ENCODE measurements at places on chromosomes 3 and 15. TPM values are rescaled to one million over a fixed set of nuclear protein-coding genes. Genes with fewer than 3 reads are reported as not detected.

The GMPS gene
- 62.3 TPM for polyA plus RNA-seq

The ZNF80 gene
- not detected for polyA plus RNA-seq

The SEMA3B gene
- 126 TPM for polyA plus RNA-seq

The ALDH1A3 gene
- polyA plus RNA-seq, result 2.1 TPM

The AHSG gene
- polyA plus RNA-seq, result 0.44 TPM

The REC114 gene
- polyA plus RNA-seq, result not detected

The SFMBT1 gene
- polyA plus RNA-seq, result 11.7 TPM

The WDR93 gene
- polyA plus RNA-seq, result 4.0 TPM

The ACKR4 gene
- 3.1 TPM for polyA plus RNA-seq

The TNNC1 gene
- polyA plus RNA-seq, result 7.0 TPM

The ECT2 gene
- 33.9 TPM for polyA plus RNA-seq

The CCR3 gene
- polyA plus RNA-seq, result 0.13 TPM

The CDHR4 gene
- polyA plus RNA-seq, result not detected

The WDR76 gene
- polyA plus RNA-seq, result 14.0 TPM

The FAM174B gene
- polyA plus RNA-seq, result 31.0 TPM

The MCF2L2 gene
- polyA plus RNA-seq, result 2.0 TPM

The LOXL1 gene
- 68.0 TPM for polyA plus RNA-seq

DNA sequence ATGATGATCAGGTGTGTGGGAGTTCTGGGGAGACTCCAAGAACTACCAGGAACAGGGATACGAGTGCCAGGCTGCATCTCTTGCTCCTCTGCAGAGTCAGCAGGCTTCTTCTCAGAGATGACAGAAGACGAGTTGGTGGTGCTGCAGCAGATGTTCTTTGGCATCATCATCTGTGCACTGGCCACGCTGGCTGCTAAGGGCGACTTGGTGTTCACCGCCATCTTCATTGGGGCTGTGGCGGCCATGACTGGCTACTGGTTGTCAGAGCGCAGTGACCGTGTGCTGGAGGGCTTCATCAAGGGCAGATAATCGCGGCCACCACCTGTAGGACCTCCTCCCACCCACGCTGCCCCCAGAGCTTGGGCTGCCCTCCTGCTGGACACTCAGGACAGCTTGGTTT lies 7.9 kb downstream of the PRRT3 start:
- no peak for DNase-seq

- peak; percentile 55 for DNase-seq
These were observed 38.4 kb upstream of the TRAK1 start for GRCh38 chr3:42052484-42053351.

DNA sequence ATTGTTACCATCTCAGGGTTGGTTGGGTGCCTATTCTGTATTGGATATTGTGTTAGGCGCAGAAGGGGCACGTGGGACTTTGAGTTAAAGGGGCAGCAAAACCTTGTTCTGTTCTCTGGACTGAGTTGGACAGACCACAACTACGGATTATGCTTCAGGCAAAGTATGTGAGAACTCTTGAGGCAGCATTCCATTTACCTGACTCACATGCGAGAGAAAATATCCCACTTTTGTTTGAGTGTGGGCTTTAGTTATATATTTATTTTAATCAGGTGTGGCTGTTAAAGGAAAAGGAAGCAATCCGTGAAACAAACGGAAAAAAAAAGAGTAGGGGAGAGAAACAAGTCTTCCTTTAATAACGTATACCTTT lies 627 bp upstream of the PLS1 start:
- DNase-seq, result peak; percentile 49

DNA sequence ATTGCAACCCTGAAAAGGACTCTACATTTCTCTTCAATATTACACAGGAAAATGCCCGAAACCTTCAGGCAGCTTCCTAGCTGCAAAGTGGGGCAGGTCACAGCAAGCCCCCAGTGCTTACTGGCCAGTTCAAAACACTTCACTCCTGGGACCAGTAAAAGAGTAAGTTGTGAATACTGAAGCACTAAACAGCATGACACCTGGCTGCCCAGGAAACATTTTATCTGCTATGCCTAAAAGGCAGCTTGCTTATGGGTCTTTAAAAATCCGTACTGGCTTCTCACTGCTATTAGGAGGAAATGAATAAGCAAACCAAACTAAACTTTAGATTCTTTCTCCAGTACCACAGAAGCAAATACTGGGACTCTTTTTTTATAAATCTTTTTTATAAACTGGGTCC lies 457.9 kb upstream of the ALCAM start:
- DNase-seq, result peak; percentile 3

DNA sequence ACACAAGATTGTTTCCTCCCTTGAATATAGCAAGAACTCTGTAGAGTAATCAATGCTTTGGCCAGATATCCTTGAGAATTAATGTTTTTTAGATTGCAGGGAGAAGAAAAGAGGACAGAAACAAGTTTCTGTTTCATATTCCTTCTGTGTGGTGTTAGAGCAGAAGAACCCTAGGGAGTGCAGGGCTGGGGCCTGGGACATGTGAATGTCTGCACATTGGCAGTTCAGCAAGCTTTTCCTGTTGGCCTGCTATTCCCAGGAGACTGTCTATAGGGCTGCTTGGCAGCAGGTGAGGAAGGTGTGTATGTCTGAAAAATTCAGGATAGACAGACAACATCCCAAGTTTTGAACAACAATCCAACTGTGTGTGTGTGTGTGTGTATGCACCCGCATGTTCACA lies 13.6 kb upstream of the CNBP start:
- no peak for DNase-seq

DNA sequence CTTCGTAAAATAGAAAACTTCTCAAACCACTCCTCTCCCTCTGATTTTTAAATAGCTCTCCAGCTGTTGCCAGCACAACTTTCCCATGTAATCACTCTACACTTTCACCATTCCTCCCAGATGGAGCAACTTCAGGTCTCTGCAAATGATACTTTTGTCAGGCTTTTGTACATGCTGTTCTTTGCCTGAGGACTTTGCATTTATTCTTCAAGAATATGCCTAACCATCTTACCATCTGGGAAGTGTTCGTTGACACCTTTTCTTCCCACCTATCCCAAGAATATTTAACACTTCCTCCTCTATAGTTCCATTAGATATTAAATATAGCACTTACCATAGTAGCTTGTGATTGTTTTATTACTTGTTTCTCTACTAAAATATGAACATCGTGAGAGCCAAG lies 703.7 kb downstream of the CADM2 start:
- DNase-seq, result no peak

DNA sequence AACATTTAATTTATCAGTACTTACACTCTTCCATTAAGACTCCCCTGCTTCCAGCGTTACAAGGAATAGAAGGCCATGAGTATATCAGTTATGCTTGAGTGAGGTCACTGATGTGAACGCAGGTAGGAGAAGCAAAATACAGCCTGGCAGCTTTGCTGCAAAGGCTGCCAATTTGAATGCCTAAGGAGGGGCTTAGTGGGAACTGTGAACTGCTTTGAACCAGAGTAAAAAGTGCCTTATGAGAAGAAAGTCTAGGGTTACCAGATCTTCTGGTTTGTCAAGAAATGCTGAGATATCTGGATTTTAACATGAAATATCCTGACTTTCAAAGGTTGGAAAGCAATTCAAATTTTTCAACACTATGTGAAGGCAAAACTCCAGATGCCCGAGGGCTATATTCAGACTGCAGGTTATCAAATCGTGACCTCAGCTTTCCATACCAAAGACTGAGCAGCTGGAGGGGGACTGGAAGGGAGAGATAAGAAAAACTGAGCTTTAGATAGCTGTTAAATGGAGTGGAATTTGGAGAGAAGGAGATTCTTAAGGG lies 446.3 kb upstream of the NECTIN3 start:
- peak; percentile 19 for DNase-seq

DNA sequence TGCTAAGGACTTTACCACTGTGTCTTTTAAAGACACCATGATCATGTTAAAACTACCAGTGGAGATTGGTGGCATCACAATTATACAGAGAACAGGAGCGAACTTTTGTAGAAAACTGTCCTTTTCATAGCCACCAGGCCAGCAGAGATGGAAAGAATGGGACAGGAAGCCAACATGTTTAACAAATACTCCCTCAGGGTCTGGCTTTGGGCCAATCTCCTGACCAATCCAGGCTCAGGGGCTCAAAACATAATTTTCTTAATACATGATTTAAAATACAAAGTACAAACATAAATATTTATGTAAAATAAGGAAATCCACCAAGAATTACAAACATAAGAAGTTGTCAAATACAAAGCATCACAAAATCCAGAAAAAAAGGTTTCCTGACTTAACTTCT lies 266.0 kb downstream of the VPS13C start:
- DNase-seq, result no peak

- no peak for DNase-seq
These were observed 24.8 kb upstream of the ZFAND6 start for GRCh38 chr15:80034629-80035028.

DNA sequence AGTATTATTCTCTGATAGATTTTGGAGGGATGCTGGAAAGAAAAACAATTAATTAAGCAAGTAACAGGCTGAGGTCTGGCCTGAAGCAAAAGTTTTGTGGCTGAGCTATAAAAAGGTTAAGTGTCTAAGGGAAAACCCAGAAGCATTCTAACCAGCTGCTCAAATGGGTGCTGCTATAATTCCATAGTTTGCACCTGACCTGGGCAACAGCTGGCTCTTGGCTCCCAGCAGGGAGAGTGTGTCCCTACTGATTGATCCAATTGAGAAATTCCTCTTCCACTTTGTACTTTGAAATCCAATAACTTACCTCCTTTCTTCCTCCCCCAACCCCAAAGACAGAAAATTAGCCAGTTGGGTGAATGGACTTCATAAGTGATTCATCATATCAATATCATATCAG lies 27.7 kb upstream of the SMAD3 start:
- no peak for DNase-seq

DNA sequence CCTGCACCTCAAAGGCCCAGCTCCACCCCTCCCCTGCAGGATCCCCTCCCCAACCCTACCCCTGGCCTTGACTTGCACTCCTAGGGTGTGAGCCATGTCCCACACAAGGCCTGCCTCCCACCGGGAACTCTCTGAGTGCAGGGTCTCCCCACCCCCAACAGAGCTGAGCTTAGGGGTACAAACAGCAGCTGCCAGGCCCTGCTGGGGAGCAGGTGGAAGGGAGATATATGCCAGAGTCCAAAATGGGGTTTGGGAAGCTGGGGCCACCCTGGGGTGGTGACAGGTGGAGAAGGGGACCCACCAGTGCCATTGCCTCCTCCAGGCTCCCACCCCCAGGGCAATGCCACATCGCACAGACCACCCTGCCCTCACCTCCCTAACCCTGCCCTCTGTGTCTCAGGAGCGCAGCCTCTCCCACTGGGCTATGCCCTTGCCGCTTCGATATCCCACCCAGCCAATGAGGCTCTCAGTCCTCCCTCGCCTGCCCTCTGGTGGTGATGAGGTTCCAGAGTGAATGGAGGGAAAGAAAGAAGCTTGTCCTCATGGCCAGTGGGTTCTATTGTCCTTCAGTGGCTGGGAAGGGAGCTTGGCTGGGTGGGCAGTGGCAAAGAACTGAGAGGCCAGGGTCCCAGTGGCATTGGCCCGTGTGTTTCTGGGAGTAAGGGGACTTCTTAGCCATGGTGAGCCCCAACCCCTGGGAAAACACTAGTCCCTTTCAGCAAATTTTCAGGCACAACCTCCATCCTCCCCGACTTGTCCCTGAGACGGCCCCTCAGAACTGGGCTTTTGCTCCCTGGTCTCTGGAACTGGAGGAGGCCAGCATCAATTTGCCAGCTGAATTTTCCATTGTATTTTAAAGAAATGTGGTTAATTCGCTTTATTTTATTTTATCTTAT lies 46.8 kb downstream of the CYP11A1 start:
- no peak for DNase-seq

DNA sequence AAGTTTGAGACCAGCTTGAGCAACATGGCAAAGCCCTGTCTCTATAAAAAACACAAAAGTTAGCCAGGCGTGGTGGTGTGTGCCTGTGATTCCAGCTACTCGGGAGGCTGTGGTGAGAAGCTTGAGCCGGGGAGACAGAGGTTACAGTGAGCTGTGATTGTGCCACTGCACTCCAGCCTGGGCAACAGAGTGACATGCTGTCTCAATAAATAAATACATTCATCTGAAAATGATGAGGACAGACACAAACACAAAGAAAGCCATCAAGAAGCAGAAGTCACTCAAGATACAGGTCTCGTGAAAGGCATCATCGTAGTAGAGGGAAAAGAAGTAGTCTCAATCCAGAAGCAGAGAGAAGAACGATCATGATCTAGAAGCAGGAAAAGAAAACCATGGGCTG lies 18.1 kb downstream of the AP3S2 start:
- DNase-seq, result no peak

GRCh38 chr3:99023590-99024192 lies 122.2 kb upstream of the DCBLD2 start:
- DNase-seq, result peak; percentile 19

DNA sequence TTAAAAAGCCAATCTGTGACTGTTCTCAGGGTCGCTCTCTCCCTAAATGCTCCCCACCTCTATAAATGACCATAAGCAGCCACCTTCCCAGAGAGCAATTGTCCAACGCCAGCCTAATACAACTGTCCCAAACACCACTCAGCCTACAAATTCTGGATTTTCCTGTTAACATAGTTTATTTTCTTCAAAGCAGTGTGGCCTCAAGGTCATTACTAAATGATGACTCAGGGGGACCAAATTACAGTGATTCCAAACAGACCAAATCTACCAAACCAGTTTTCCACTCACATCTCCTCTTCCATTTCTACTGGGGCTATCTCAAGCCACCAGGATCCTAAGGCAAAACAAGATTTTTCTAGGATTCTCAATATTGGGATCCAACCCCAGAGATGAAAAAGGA lies 22.5 kb downstream of the HEXA start:
- no peak for DNase-seq

GRCh38 chr15:100931143-100931890 lies 12.2 kb downstream of the LRRK1 start:
- DNase-seq, result no peak

- no peak for DNase-seq
These were observed 2.4 kb downstream of the SKOR1 start for GRCh38 chr15:67827562-67828277.

- no peak for DNase-seq
These were observed 377.7 kb upstream of the AGTR1 start for GRCh38 chr3:148319960-148320359.

DNA sequence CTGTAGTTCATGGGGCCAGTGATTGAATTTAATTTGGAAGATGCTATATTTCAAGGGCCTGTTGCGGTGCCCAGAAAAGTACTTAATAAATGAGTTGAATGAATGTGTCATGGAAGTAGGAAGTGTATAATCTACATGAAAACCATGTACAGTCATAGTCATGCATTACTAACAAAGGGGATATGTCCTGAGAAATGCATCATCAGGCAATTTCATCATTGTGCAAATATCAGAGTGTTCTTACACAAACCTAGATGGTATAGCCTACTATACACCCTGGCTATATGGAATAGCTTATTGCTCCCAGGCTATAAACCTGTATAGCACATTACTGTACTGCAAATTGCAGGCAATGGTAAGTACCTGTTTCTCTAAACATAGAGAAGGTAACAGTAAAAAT lies 10.7 kb upstream of the MYO5C start:
- no peak for DNase-seq

- no peak for DNase-seq
These were observed 44.8 kb downstream of the ROPN1B start for GRCh38 chr3:126013751-126014156.

- no peak for DNase-seq
These were observed 35.1 kb downstream of the TRIP4 start for GRCh38 chr15:64422697-64423096.

All from renal pelvis (tissue), 12 donors.